ENCODE measurements at places on chromosomes 6 and 20.
A peak's percentile ranks its signal among the peaks of the same experiment; 100 is the strongest.

- no peak for DNase-seq
Observed at GRCh38 chr20:12874933-12875332, 133.8 kb upstream of the SPTLC3 start.

GRCh38 chr20:40986774-40987173 is 41.8 kb upstream of the TOP1 start:
- DNase-seq = no peak

GRCh38 chr6:22965889-22966288 is 396.5 kb downstream of the HDGFL1 start:
- DNase-seq = no peak

- DNase-seq = no peak
Observed at GRCh38 chr20:8156235-8157079, 24.4 kb downstream of the PLCB1 start.

DNA sequence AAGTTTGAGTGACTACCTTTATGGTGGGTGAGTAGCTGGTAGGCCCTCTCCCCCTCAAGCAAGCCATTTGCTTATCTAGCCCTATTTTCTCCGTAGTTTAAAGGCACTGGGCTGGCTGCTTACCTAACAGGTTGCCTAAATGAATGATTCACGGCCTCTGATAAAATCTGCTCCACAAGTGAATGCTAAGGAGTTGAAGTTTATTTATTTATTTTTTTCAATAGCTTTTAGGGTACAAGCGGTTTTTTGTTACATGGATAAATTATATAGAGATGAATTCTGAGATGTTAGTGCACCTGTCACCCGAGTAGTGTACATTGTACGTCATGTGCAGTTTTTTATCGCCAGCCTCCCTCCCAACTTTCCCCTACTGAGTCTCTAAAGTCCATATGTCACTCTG is 8.3 kb upstream of the CDH26 start:
- DNase-seq = no peak

- no peak for DNase-seq
Observed at GRCh38 chr6:56938649-56939191, 16.2 kb upstream of the BEND6 start.

DNA sequence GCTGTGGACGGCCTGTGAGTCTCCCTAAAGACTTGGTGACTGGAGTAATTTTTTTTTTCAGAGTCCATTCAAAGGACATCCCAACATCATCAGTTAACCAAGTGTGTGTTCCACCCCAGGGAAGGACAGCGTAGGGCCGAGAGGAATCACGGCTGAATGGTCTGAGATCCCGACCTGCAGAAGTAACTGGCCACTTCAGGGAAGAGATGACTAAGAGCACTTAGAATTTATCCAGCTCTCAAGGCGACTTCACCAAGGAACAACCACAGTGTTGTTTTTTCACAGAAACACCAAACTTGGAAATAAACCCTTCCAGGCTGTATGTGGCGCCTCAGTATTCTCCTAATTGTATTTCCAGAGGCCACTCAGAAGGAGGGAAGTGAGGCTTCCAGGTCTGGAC is 231.6 kb downstream of the FNDC1 start:
- DNase-seq = no peak

GRCh38 chr6:83470001-83470400 is 39.1 kb upstream of the ME1 start:
- no peak for DNase-seq

- no peak for DNase-seq
Observed at GRCh38 chr6:118748311-118749062, 97.1 kb upstream of the CEP85L start.

- no peak for DNase-seq
Observed at GRCh38 chr6:55009131-55009530, 162.6 kb downstream of the FAM83B start.

- no peak for DNase-seq
Observed at GRCh38 chr6:166629628-166630027, 2.6 kb upstream of the RPS6KA2 start.

DNA sequence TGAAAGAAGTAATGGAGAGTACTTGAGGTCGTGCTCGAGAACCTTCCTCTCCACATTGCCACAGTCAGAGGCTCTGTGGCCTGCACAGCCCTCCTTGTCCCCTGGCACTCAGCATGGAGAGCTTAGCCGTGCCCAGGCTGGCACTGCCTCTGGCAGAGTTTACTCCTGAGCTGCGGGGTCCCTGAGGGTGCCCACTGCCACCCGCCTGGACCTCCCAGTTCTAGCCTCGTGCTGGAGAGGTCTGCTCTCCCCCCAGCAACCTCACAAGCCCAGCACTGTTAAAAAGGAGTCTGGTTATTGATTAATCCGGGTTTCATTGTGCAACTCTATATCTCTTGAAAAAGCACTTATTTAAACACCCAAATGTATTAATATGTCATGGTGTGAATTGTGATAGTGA is 226.8 kb downstream of the TMEM242 start:
- DNase-seq = no peak

- peak; percentile 84 for DNase-seq
Observed at GRCh38 chr6:42661540-42662153, 60.8 kb downstream of the PRPH2 start.

DNA sequence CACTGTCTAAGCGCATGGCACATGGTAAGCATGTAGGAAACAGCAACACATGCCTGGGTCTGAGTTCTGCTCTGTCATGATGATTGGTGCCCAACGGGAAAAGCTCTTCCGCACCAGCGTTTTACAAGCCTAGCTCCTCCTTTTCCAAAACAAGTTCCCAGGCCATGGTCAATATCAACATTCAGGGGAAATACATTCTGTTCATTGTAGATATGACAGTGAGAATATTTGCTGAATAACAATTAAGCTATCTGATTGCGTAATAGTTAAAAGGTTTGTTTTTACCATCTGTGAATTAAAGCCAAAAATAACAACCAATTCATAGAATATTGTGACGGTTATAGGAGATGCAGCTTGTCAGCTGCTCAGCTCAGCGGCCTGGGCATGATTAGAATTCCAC is 404.3 kb upstream of the SLC35B3 start:
- no peak for DNase-seq

DNA sequence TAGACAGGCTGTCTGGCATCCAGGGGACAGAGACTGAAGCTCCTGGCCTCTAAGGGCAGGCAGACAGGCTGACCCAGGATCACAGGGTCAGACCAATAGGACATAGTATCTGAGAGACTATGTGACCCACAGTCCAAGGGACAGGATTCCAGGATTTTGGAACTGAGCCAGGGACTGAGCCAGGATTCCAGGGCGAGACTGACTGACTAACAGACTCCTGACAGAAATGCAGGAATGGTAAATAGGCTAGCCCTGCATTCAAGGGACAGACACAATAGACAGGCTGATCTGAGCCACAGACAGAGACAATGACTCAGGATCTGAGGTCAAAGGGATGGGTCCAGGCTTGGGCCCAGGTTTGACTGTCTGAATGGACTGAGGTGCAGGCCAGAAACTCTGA is 19.8 kb downstream of the XKR7 start:
- DNase-seq = no peak

- no peak for DNase-seq
Observed at GRCh38 chr20:58473453-58474425, 41.5 kb downstream of the APCDD1L start.

GRCh38 chr6:14665827-14666724 is 548.5 kb downstream of the CD83 start:
- DNase-seq = peak; percentile 13

- DNase-seq = no peak
Observed at GRCh38 chr20:58056921-58057686, 171.3 kb downstream of the ANKRD60 start.

- DNase-seq = no peak
Observed at GRCh38 chr6:162260027-162260426, 467.5 kb downstream of the PRKN start.

- DNase-seq = no peak
Observed at GRCh38 chr6:17768388-17768787, 61.7 kb upstream of the NUP153 start.

GRCh38 chr6:128731249-128732165 is 151.4 kb upstream of the LAMA2 start:
- no peak for DNase-seq

DNA sequence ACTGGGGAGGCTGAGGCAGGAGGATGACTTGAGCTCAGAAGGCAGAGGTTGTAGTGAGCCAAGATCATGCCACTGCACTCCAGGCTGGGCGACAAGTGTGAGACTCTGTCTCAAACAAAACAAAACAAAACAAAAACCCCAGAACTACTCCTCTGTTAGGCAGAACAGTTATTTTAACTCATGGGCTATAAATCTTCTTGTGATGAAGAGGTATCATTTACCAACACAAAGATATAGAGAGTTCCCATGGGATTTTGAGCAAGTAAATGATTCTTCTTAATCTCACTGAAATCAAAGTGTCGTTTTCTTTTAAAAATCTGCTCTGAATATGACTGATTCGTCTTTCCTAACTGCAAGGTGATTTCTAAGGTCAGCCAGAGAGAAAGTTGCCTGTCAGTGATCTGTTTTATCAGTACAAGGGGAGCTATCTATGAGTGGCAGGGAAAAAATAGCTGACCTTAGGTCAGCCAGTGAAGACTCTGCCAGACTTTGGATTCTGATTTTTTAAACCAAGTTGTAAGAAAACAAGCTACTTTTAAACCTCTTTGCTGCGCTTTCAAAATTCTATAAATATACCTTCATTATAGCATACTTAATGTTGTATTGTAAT is 3.8 kb upstream of the DSP start:
- DNase-seq = no peak

GRCh38 chr6:34412016-34412415 is 13.9 kb downstream of the RPS10 start:
- DNase-seq = no peak

DNA sequence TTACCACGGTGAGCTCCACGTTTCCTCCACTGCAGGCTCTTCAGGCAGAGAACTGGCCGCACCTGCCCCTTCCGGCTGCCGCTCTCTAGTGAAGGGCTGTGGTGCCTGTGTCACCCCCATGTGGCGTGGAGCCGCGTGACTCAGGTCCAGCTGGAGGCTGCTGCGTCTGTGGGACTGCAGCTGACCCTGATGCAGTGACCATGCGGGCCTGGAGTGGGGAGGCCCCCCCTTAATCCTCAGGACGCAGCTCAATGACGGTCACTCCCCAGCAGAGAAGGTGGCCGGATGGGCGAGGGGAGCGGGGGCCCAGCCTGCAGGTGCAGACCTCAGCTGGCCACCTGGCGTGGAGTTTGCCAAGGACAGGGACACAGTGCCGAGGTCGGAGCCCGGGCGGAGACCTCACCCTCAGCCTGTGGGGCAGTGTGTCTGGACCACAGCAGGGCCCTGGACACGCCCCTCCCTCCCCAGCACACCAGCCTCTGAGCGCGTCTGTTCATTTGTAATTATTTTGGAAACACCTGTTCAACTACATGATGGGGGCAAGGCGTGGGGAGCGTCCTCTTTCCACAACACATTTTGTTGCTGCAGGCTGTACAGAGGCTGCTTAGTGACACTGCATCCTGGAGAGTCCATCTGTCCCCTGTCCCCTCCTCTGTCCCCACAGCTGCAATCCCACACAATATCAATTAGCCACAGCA is 10.7 kb downstream of the BHLHE23 start:
- DNase-seq = no peak

DNA sequence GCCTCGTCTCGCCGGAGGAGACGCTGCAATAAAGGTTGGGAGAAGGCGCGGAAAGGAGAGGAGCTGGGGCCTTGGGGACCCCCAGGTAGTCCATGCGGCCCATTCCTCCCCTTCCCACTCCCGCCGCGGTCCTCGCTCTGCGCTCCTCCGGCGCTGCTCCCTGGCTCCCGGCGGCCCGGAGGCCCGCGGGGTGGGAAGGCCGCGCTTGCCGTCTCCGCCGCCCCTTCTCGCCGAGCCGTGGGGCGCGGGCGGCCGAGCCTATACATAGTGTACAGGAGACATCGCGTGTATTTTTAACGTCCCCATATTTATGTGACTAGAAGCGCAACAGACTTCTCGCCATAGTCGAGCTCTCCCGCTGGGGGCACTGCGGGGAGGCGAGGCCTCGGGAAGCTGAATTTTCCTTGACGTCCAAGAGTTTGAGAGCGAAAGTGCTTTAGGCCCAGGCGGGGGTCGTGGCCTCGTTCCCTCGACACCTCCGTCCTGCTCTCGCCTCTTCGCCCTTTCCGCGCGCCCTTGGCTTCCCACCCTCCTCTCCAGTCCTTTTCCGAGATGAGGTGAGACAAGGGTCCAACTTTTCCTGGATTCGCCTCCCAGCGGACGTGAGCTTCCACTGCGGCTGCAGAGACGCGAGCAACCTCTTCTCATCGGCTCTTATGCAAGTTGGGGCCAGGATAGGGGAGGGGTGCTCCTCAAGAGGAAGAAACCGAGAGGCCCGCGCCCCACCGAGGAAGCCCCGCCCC is 29.0 kb downstream of the SLC12A5 start:
- peak; percentile 51 for DNase-seq

DNA sequence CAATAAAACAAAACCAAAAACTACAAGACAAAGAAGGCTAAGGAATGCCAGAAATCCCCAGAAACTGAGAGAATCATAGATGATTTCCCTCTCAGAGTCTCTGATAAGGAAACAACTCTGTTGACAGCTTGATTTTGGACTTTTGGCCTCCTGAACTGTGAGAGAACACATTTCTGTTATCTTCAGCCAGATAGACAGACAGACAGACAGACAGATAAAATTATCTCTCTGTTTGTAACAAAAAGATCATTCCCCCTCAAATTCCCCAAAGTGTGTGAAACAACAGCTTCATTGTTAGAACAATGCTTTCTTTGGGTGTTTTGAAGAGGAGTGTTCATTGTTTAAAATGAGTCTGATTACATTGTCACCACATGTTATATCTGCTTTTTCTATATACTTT is 148.2 kb downstream of the BCKDHB start:
- DNase-seq = no peak

DNA sequence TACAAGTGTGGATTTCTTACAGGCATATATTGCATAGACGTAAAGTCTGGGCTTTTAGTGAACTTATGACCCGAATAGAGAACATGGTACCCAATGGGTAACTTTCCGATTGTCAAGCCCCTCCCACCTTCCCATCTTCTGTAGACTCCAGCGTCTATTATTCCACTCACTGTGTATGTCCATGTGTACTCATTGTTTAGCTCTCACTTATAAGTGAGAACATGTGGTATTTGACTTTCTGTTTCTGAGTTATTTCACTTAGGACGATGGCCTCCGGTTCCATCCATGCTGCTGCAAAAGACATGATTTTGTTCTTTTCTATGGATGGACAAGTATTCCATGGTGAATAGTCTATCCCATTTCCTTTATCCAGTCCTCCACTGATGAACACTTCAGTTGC is 306.4 kb downstream of the CD83 start:
- no peak for DNase-seq
